ENCODE measurements at places on chromosomes 4 and X.

DNA sequence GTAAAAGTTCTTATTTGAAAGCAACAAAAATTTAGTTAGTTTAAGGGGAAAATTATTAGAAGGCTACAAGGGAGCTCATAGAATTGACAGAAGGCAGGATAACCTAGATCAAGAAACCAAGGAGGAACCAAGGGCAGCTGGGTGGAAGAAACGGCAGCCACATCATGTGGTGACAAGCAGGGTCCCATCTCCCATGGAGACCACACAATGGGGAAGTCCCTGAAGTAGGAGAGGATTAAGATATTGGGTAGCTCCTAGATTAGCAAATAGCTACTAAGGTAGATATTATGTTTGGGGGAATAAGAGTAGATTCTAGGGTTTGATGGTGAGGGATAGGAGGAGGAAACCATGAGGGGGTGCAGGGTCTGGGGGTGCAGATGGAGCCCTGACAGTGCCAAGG, 48.0 kb upstream of the TMEM154 start:
- peak; percentile 23 for DNase-seq

GRCh38 chrX:24619647-24620046, 27.5 kb downstream of the PCYT1B start:
- peak; percentile 67 for DNase-seq

DNA sequence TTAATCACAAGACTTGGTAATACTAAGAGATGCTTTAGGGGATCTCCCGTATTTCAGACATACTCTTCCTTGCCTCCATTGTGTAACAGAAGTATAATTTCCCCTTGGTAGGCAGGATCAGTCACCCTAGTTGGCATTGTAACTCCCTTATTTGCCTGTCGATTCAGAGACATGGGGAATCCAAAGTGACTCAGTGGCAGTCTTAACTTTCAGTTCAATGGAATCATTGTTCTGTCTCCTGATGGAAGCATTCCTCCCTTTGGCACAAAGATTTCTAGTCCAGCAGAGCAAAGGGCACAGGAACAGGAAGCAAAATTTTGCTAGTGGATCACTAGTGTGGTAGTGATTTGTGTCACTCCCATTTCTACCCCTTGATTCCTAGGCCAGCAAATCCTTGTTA, 80.4 kb downstream of the DCUN1D4 start:
- DNase-seq = no peak

- peak; percentile 53 for DNase-seq
These were observed 24.7 kb upstream of the EPGN start for GRCh38 chr4:74283614-74284013.

DNA sequence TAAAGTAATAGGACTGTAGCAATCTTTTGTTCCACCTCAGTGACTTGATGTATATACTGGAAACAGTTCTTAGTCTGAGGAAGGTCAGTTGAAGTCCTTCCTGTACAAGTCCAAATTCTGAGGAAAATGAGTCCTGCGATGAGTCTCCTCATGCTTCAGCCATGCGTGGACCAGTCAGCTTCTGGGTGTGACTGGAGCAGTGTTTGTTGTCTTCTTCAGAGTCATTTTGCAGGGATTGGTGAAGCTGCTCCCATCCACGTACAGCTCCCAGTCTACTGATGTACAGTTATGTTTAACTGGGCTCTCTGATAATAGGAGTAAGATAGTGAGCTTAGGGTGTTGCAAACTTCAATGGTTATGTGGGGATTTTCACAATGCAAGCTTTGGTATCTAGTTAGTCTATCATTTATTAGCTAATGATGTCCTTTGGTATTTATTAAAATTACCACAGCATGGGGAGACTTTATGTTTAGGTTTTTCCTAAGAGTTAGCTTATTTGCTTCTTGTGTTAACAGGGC, 3.4 kb downstream of the UGT2B17 start:
- DNase-seq = no peak

- no peak for DNase-seq
These were observed 33.6 kb upstream of the WFS1 start for GRCh38 chr4:6235901-6236640.

GRCh38 chr4:81638698-81639097, 167.0 kb upstream of the RASGEF1B start:
- DNase-seq = no peak

GRCh38 chr4:169272265-169272886, 1.6 kb upstream of the SH3RF1 start:
- no peak for DNase-seq

All from hematopoietic multipotent progenitor cell treated with erythropoietin and hydrocortisone succinate and interleukin-3 and kit ligand, for 6 days (in vitro differentiated cells).